ENCODE measurements at places on chromosomes 12 and 14.

DNA sequence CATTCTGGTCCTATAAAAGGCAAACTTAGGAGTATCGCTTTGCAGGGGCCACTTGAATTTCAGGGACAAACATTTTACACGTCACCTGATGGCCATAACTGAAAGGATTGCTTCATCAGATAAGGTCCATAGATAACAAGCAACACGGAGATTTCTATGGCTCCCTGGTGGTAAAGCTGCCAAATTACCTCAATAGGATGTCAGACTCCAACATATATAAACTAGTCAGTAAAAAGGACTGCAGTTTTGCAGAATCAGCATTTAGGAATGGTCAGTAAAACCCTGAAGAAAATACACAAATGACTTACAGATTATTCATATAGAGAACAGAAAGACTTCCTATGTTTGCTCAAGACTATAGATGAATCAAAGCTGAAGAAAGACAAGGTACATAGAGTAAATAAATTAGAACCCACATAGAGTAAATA, 66.1 kb upstream of the GRIP1 start:
- no peak for DNase-seq

DNA sequence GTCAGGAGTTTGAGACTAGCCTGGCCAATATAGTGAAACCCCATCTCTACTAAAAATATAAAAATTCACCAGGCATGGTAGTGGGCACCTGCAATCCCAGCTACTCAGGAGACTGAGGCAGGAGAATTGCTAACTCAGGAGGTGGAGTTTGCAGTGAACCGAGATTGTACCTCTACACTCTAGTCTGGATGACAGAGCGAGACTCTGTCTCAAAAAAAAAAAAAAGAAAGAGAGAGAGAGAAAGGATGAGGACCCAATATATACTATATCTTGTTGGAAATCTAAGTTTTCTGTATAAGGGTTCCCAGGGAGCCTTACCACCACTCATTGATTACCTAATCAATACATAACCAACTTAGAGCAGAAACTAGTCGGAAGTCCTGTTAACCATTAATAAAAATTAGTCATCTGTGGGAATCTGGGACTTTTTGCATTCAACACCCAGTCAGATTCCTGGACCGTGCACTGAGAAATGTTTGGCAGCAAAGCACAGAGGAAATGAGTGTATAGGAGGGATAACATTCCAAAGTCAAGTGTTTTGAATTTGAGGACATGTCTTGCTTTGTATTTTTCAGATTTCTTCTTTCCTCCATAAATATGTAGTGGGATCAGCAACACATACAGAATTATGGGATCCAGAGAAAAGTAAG, 44.8 kb upstream of the NR2C1 start:
- DNase-seq, result no peak

GRCh38 chr12:56877195-56878009, 56.8 kb downstream of the SDR9C7 start:
- no peak for DNase-seq

DNA sequence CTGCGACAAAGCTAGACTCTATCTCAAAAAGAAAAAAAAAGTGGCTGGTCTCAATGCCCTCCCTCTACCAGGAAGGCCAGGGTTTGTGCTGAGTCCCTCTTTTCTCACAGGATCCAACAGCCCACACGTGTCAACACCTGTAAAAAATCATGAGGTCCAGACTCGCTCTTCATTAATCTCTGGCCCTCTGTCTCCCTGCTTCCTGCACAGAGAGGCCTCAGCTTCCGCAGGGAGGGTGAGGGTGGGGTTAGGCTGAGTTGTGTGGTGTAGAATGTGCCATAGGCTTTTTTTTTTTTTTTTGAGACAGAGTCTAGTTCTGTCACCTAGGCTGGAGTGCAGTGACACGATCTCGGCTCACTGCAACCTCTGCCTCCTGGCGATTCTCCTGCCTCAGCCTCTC, 6.1 kb downstream of the CFAP73 start:
- DNase-seq, result no peak

- DNase-seq, result no peak
Observed at GRCh38 chr12:130968611-130969010, 14.9 kb downstream of the ADGRD1 start.

Measured in glutamatergic neuron (in vitro differentiated cells).